Suppressor macrophage treated with lipopolysaccharide for 4 hours (primary cell): ENCODE measurements at places on chromosomes 2 and 18.
A peak's percentile ranks its signal among the peaks of the same experiment; 100 is the strongest.

DNA sequence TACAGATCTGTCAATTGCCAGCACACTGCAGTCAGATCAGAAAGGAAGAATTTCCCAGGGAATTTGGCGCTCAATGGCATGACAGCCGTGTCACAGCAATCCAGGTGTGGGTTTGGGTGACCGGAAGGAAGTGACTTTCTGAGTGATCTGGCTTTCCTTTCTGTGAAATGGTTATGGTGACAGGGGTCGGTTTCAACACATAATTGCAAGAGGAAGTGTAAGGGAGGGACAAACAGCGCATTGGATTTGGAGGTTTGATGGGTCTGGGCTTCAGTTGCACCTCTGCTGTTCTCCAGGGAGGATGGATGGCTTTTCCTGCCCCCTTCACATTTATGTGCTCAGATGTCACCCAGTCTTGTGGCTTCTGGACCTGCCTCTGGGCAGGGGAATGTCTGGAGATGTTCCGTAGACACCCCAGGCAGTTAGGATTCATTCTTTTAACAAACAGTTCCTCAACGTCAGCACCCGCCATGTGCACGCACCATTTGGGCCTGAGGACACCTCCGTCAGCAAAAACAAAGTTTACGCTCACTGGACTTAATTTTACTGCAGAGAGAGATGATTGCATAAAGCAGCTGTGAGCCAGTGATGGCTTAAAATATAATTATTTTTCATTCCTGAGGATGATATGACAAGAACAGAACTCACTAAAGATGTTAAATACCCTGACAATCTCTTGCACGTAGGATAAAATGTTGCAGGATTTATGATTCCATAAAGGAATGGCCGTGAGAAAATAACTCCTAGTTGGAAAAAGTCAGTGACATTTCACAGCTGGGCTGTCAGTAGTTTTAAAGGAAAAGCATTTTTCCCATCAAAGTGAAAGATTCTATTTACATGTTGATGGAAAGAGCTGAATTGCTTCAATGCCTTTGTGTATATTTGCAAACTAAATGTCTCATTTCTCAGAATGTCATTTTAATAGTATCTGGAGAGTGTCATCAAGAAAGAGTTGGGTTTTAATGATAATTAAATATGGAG is 36.9 kb downstream of the MBP start:
- no peak for DNase-seq

GRCh38 chr2:218962859-218963492 is 3.5 kb downstream of the CDK5R2 start:
- DNase-seq, result peak; percentile 41

- DNase-seq, result no peak
These were observed 35.5 kb upstream of the PTH2R start for GRCh38 chr2:208370881-208371633.

- DNase-seq, result no peak
These were observed 122.2 kb downstream of the MSH2 start for GRCh38 chr2:47525167-47525566.

- DNase-seq, result no peak
These were observed 48.5 kb upstream of the DOCK10 start for GRCh38 chr2:225090746-225091145.

GRCh38 chr2:141438536-141438935 is 692.3 kb downstream of the LRP1B start:
- DNase-seq, result no peak

DNA sequence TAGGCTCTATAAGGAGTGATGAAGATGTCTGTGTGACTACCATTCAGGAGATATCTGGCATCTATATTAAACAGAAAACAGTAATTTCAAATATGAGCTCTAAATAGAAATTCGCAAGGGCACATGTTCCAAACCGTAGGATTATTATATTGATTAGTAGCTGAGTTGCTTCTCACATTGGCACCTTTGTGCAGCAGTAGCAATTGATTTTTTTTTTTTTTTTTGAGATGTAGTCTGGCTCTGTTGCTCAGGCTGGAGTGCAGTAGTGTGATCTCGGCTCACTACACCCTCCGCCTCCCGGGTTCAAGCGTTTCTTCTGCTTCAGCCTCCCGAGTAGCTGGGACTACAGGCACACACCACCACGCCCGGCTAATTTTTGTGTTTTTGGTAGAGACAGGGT is 12.4 kb downstream of the BIRC6 start:
- DNase-seq, result no peak

- peak; percentile 26 for DNase-seq
These were observed 36.6 kb downstream of the DARS1 start for GRCh38 chr2:135948642-135949355.

DNA sequence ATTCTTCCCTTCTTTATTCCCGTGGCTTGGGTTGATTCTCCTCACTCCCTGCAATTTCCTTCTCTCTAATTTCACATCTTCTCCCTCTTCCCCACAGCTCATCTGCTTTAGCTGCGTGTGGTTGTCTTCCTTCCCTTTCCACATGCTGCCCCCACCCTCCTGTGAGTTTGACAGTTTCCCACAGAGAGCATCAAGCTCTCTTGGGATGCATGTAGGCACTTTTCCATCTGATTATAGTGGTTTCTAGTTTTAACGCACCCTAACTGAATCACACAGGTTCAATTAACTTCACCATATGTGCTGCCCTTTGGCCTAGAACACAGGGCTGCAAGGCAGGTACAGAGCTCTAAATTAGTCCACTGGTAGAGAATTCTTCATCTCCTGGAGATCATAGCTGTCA is 110.5 kb downstream of the TACR1 start:
- no peak for DNase-seq

GRCh38 chr18:22094358-22094734 is 75.0 kb upstream of the GATA6 start:
- no peak for DNase-seq
